ENCODE measurements at places on chromosomes 2 and 18. TPM values are rescaled to one million over a fixed set of nuclear protein-coding genes. Genes with fewer than 3 reads are reported as not detected.

DNA sequence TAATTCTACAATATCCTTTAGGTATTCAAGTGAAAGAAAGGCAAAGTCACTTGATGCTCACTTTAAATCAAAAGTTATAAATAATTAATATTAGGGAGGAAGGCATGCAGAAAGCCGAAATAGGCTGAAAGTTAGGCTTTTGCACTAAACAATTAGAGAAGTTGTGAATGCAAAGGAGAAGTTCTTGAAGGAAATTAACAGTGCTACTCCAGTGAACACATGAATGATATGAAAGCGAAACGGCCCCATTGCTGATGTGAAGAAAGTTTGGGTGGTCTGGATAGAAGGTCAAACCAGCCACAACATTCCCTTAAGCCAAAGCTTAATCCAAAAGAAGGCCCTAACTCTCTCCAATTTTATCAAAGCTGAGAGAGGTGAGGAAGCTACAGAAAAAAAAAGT, 103.1 kb upstream of the CXCR4 start:
- DNase-seq, result no peak

AOX1 gene
- 3.8 TPM for total RNA-seq

GRCh38 chr2:188977317-188977716, 3.1 kb downstream of the COL3A1 start:
- DNase-seq, result no peak

CTIF gene
- 55.4 TPM for total RNA-seq

- DNase-seq, result no peak
Measured at GRCh38 chr2:84971510-84972206, 697 bp downstream of the KCMF1 start.

RGPD8 gene
- 4.6 TPM for total RNA-seq

C2orf66 gene
- total RNA-seq, result 1.1 TPM

TBR1 gene
- not detected for total RNA-seq

ANKRD30BL gene
- not detected for total RNA-seq

ARL4C gene
- 30.0 TPM for total RNA-seq

CD207 gene
- total RNA-seq, result not detected

FAP gene
- 50.0 TPM for total RNA-seq

COBLL1 gene
- 9.0 TPM for total RNA-seq

GRCh38 chr2:42828487-42829425, 36.4 kb upstream of the HAAO start:
- DNase-seq, result no peak

DNA sequence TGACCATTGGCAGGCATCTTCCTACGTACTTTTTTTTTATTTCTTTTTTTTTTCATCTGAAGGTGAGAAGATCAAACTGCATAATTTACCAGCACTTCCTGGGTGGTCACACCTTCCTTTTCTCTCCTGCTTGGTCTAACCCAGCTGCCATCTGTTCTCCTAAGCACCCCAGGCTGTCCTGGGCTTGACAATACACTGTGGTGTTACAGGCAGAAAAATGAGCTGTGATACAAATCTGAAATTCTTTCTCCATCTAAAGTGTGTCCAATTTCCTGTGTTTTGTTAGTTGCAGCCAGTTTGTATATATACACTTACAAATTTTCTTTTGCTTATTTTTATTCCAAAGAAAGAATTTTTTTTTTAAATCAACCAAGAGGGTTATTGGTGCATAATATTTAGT, 786.0 kb upstream of the ZEB2 start:
- no peak for DNase-seq

DPP10 gene
- not detected for total RNA-seq

LHCGR gene
- not detected for total RNA-seq

- no peak for DNase-seq
Measured at GRCh38 chr2:46458763-46459500, 20.4 kb upstream of the TMEM247 start.

OTOS gene
- total RNA-seq, result not detected

- no peak for DNase-seq
Measured at GRCh38 chr18:48852292-48852691, 98.5 kb downstream of the SMAD7 start.

GALNT14 gene
- 10.4 TPM for total RNA-seq

Data from glomerular endothelial cell (primary cell).